Smooth muscle cell of bladder (primary cell): ENCODE measurements at places on chromosomes 4 and X. TPM values are rescaled to one million over a fixed set of nuclear protein-coding genes. Genes with fewer than 3 reads are reported as not detected.

PNMA5 gene
- total RNA-seq, result not detected in 2 replicates

DACH2 gene
- total RNA-seq, result 0.18 TPM in 1 of 2 replicates, not detected in the other

SHROOM2 gene
- total RNA-seq, result under 0.01 TPM in 2 replicates

PDZD4 gene
- total RNA-seq, result 0.14 and 0.18 TPM in 2 replicates

ETDB gene
- total RNA-seq, result not detected in 2 replicates

KIAA1210 gene
- not detected in 2 replicates for total RNA-seq
